ENCODE measurements at places on chromosomes 3 and 15.

DNA sequence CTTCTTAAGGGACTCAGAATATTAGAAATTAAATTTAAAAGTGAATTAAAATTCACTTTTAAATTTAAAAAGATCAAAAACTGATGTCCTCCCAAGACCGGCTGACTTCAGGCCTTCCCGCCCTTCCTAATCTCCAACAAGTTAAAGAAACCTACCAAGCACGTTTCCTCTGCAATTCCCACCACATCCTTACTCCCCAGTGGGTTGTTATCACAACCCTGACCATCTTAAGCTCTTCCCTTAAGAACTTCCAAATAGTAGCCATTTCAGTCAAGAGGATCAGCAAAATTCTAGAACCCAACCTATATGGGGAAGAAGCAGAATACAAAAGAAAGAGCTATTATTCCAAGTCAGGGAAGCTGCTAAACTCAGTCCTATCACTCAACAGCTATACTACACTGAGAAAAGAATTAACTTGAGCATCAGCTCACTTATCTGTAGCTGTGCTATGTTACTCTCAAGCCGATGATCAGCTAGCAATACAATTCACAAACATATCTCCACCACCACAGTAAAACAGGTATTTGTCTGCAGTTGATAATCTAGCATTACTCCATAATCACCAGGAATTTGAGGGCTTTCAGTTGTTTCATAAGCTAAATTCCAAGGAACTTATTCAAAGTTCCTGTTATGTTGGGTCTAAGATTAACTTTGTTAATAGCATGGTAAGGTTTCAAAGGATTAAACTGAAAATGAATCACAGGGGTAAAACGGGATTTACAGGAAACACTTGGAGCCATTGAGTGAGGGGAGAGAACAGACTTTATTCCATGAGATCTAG is 14.3 kb downstream of the ABCC5 start:
- peak; percentile 84 for DNase-seq

DNA sequence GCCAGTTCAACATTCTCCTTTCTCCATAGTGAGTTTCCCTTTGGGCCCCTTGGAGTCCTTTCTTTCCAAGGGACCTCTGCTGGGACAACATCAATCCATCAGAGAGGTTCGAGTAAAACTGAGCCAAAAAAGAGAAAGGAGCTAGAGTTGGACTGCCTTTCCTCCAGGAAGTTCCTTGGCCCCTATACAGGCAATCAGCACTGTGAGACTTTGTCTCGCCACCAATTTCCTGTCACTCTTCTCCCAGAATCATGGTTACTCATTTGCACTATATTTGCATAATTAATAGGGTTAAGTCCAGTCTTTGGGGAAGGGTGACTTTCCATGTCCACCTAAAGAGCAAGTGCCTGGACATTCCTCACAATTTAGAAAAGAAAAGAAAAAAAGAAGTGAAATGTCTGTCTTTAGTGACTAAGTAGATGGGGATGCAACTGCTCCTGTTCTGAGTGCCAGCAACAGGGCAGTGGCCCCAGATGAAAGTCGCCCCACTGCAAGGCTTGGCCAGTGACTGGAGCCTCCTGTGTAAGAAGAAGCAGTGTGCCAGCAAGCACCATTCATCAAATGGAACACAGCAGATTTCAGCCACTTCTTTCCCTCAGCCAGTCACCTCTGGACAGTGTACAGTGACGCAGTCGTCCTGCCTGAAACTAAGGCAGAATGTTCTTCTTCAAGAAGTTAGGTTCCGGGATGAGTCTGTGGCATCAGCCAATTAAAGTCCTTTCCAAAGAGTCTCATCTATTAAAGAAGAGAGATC is 91.6 kb downstream of the FSIP1 start:
- DNase-seq, result no peak

- DNase-seq, result no peak
Observed at GRCh38 chr15:65956307-65956706, 87.0 kb downstream of the RAB11A start.

- DNase-seq, result no peak
Observed at GRCh38 chr3:119365418-119365817, 71.2 kb downstream of the ARHGAP31 start.

GRCh38 chr3:155853214-155854140 is 750 bp downstream of the SLC33A1 start:
- DNase-seq, result peak; percentile 9
